ENCODE measurements at places on chromosomes 2 and 18.

DNA sequence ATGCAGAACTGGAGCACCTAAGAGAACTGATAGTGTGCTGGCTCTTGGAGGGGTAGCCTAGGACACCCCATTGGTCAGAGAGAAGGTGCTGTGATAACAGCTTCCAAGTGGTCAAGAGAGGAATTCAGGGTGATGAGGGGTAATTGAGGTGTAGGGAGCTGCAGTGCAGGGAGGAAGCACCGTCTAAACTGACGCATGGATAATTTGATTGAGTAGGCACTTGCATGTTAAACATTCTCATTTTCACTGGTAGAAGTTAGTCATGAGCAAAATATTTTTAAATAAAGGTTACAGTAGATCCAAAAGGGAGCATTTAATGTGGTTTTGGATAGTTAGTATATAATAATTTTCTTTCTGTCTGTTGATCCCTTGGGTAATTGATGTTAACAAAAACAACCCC, 155.1 kb upstream of the TCF4 start:
- DNase-seq, result no peak

- DNase-seq, result no peak
Observed at GRCh38 chr2:237922641-237923361, 44.0 kb upstream of the UBE2F start.

- DNase-seq, result no peak
Observed at GRCh38 chr2:39506215-39506614, 69.1 kb upstream of the MAP4K3 start.

GRCh38 chr2:7825591-7826312, 856.1 kb upstream of the ID2 start:
- no peak for DNase-seq

GRCh38 chr2:152623076-152623740, 94.1 kb downstream of the PRPF40A start:
- DNase-seq, result no peak

- peak; percentile 58 for DNase-seq
Observed at GRCh38 chr2:8575834-8576423, 105.9 kb upstream of the ID2 start.

DNA sequence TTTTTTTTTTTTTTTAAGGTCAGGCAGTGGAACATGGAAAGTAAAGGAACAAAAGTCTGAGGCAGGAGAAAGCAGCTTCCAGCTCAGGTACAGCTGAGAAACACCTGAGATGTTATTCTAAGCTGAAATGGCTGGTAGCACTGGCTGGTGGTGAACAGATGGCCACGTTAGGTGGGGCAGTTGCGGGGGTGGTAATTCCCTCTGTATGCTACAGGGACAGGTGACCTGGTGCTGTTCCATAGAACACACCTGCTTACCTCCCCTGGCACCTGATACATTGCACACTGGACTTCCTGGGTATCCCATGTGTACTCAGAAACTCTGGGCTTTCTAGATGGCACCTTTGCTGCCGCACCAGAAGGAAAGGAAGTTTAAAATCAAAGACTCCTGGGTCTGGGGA, 333.3 kb downstream of the SLC8A1 start:
- DNase-seq, result peak; percentile 73

Measured in WERI-Rb-1 (cell line).